ENCODE measurements at places on chromosomes 6 and 20. TPM values are rescaled to one million over a fixed set of nuclear protein-coding genes. Genes with fewer than 3 reads are reported as not detected.

GRCh38 chr6:145643760-145644159 lies 91.6 kb downstream of the EPM2A start:
- DNase-seq = no peak

DNA sequence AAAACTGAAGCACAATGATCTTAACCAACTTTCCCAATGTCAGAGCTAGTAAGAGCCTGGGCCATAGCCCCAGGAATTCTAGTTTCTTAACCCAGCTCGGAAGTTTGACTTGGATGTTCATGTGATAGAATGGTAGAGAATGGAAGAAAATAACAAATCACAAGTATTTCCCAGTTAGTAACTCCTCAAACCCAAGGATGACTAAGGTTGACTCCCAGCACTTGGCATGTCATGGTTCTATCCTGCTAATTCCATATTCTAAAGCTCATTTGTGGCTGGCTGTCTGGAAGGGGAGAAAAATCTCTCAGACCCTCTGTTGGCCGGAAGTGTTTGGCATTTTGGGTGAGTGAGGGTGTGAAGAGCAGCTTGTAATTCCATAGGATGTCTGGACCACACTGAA lies 248.7 kb downstream of the RFPL4B start:
- no peak for DNase-seq

DNA sequence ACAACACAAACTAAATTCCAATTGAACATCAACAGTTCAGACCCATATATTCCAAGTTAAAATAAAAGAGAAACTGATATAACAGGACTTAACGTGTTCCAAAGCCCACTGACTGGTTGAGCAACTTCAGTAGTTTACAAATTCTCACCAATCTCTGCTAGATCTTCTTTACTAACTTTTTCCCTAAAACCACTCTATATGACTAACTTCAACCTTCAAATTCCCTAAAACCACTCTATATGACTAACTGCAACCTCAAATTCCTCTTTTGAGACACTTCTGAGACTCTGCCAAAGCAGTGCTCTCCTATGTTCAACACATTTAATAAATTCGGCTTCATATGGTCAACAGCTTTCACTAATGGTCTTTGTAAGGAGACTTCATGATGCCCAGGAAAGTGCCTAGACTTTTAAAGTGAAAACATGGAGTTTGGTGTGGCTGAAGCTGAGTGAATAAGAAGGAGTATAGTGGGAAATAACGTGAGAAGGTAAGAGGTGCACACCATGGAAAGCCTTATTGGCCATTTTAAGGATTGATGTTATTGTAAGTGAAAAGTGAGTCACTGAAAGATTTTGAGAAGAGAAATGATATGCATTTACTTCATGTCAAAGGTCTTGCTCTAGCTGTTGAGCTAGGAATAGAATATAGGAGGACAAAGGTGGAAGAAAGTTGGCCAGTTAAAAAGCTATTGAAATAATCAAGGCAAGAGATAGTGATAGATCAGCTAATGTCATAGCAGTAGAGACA lies 134.0 kb upstream of the HCRTR2 start:
- no peak for DNase-seq

GRCh38 chr20:15916623-15917022 lies 656.6 kb downstream of the KIF16B start:
- DNase-seq = no peak

- DNase-seq = no peak
Measured at GRCh38 chr6:11931296-11932035, 80.6 kb upstream of the HIVEP1 start.

GRCh38 chr6:141026504-141026903 lies 1106.2 kb upstream of the GJE1 start:
- no peak for DNase-seq

- DNase-seq = no peak
Measured at GRCh38 chr6:93676581-93676980, 257.2 kb upstream of the EPHA7 start.

- DNase-seq = no peak
Measured at GRCh38 chr6:131958542-131959470, 7.6 kb upstream of the CCN2 start.

GRCh38 chr20:57622579-57623381 lies 2.6 kb upstream of the ZBP1 start:
- DNase-seq = no peak

GRCh38 chr20:48149902-48150301 lies 364.6 kb upstream of the SULF2 start:
- no peak for DNase-seq

GRCh38 chr20:43579861-43580793 lies 10.6 kb upstream of the IFT52 start:
- DNase-seq = no peak

DNA sequence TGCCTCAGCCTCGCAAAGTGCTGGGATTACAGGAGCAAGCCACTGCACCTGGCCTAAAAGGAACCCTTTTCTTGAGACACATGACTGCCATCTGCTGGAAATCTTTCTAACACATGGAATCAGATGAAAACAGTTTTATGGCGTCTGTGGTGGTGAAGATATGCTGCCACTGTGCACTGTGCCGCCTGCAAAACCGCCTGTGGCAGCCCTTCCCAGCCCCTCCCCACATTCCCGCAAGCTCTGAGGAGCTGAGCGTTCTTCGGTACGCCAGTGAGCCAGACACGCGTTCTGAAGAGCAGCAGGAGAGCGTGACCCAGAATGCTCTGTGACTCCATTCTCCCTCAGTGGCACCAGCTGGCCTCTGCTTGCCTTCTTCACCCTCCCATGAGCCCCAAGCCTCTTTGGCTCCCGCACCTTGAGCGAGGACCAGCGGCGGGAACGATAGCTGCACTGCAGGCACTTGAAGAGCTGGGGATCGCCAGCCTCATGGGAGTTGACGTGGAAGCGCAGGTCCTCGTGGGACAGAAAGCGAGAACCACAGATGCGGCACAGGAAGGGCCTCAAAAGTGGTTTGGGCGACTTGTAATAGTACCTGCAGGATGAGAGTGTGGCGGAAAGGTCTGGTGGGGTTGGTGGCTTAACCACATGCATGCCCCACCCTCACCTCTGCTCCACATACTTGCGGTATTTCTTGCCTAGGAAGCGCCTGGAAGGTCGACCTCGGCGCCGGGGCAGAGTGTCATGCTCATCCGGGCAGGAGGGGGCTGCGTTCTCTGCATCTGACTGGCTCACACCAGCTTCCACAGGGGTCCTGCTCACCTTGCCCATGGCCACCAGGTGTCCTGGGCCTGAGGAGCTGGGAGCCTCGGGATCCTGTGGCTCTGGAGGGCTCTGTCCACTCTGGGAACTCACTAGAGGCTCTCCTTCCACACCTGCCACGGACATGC lies 8.7 kb downstream of the ZNF335 start:
- DNase-seq = no peak

GRCh38 chr6:24827162-24827561 lies 28.4 kb upstream of the ARMH2 start:
- DNase-seq = no peak

GRCh38 chr6:88536071-88536625 lies 370.0 kb upstream of the CNR1 start:
- no peak for DNase-seq

DNA sequence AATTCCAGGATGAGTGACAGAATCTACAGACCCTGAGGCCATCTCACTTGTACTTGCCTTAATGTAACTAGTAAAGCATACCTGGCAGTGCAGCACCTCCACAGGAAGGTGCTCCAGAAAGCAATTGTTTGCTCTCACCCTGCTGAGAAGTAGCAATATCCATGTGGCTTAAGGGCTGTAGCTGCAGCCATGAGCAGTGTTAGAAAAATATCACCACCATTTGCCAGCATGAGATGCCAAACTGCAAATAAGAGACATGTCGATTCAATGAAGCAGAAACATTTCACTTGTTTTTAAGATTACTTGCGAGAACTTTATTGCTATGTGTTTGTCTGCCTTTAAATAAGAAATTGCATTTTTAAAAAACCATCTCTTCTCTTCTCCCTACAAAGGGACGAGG lies 151.5 kb downstream of the PRL start:
- no peak for DNase-seq

DNA sequence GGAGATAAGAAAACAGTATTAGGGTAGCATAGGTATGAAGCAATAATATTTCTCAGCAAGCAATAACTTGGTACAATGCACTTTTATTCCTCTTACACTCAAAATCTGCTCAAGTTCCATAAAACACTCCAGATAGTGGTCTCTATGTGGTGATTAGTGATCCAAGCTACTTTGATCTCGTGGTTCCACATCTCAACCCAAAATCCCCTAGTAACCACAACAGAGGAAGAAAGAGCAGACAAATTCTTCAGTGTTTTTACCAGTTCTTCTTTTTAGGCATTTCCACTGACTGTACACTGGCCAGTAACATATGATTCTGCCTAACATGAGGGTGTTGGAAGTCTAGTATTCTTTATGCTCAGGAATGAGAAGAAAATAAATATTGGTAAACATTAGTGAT lies 309.0 kb upstream of the PTCHD4 start:
- DNase-seq = no peak

- no peak for DNase-seq
Measured at GRCh38 chr6:70538376-70538775, 28.4 kb upstream of the SDHAF4 start.

- DNase-seq = no peak
Measured at GRCh38 chr6:167676000-167676665, 150.6 kb upstream of the AFDN start.

GRCh38 chr20:57695012-57695411 lies 14.8 kb downstream of the PMEPA1 start:
- DNase-seq = no peak

DNA sequence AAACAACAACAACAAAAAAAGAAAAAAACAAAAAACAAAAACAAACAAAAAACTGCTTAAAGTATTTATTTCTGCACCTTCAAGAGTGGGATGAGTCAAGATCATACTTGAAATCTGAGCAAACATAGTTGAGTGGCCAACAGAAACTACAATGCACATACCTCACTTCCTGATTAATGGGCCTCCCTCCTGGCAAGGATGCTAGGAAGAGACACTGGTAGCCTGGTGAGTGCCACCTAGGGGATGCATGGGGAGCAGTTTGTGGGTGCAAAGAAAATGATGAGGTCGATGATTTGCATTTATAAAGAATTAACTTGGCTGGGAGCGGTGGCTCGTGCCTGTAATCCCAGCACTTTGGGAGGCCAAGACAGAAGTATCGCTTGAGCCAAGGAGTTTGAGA lies 808.1 kb downstream of the MAFB start:
- no peak for DNase-seq

DNA sequence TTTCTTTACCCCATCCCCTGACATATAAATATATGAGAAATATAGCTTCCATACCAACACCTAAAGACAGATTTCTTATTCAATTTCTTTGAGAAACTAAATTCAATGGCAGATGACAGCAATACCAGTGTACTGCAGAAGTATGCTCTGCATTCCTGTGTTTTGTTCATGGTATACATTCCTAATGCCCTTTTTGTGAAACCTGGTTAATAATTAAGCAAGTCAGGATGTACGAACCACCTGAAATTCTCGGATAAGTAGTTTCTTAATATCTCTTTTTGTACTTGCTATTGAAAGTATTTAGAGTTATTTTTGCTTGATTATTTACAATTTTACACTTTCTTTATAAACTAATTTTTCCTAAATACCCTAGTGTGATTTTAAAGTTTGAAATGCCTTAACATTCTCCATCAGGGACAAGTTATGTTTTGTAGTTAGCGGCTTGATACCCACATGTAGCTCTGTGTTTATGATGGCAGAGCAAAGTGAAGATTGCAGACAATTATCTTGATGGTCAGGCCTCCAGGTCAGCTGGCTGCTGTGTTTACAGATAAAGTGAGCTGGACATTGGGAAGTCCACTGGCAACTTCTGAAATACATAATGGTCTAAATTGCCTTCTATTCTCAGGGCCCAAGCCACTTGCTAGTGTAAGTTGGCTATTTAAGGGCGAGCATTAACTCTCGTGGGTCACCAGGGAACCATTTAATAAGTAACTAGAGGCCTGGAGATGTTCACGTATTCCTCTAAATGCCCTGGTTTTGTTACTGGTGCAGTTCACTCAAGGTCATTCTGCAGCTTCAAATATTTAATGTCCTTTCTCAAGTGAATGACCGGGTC lies 58.2 kb downstream of the PLCB1 start:
- DNase-seq = no peak

DNA sequence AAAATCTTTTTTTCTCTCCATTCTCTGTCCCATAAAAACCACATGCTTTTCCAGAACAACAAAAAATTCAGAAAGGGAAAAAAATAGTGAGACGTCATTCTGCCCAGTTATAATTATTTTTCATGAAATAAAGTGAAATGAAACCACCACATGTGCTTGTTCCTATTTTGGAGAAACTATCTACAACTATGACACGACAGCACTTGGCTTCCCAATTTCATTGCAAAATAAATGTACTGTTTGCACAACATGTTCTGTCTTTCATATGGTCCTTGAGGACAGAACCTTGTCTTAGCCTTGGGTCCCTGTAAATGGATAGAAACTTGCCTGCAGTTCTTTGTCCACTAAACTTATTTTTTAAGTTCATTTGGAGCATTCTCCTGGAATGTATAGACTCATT lies 5.6 kb upstream of the MAN1A1 start:
- DNase-seq = no peak

Gene CST7
- 20.5 TPM for total RNA-seq

Gene FAM217B
- 4.8 TPM for total RNA-seq

Gene TREML2
- total RNA-seq = 0.44 TPM

Gene TLDC2
- not detected for total RNA-seq

Gene SIRPD
- total RNA-seq = not detected

Gene MACROD2
- 54.1 TPM for total RNA-seq

Gene CTCFL
- not detected for total RNA-seq

Gene ESR1
- total RNA-seq = 3.9 TPM

Measured in omental fat pad (tissue), 4 donors.